ENCODE measurements at places on chromosomes 4 and X.

- no peak for DNase-seq
Measured at GRCh38 chr4:187357045-187357643, 633.5 kb upstream of the FAT1 start.

DNA sequence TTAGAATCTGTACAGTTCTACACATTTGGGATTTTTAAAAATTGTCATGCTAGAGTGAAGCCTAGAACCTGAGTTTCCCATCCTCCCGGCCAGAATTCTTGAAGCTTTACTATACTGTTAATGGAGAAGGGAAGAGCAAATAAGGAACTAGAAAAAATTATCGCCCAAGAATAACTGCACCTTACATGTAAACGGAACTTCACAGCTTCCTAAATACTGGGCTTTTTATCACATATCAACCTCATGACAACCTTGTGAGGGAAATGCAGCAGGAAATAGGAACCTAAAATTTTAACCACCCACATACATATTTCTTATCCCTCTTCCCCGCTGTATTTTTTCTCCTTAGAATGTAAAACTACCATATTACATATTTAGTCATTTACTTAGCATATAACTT is 19.3 kb downstream of the ARHGEF9 start:
- no peak for DNase-seq

DNA sequence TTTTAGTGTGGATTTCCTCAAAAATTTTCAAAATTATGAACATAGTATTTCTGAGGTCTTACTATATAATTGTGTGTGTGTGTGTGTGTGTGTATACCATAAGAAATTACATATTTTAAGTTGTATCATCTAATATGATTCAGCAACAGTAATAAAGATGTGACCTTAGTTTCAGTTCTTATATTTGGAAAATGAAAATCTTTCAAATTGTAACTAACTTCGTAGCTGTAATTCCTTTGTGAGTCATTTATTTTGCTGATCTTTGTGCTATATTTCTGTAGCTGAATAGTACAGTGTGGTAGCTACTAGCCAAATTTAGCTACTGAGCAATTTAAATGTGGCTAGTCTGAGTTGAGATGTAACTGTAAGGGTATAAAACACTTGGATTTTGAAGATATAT is 116.4 kb downstream of the RAP1GDS1 start:
- no peak for DNase-seq

- no peak for DNase-seq
Measured at GRCh38 chr4:177667687-177668086, 225.4 kb upstream of the AGA start.

DNA sequence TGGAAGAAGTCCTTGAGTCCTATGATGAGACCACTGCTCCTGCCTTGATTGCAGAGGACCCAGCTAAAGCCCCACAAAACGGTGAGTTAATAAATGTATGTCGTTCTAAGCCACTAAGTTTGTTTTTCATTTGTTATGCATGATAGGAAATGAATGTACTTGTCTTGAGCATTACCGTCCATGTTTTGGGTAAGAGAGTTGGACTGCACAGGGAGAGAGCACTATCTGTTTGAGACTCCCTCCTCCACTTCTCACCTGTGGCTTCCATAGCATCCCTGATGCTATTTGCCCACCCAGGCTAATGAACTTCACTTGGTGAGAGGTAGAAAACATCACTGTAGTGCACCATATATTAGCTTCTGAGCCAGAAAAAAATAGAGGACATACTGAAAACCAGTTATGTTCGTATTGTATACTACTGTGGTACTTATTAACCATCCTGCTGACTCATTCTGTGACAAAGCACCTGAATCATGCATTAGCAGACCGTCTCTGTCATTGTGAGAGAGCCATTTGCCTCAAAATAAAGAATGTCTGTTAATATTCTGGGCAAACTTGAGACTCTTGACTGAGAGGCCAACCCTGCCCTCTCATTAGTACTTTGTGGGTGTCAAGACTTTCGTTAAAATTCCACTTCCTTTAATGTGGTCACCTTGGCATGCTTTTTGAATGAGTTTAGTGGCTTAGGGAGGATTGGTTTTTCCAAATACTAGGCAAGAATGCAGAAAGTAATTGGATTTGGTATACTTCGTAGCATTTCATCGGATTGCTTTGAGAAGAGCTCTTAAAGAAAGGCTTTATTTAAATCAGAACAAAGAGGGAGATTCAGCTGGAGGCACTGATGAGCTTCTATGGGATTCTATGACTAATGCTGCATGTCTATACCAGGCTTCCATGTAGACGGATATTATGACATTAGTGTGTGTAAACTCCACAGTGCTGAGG is 99.3 kb upstream of the GRPR start:
- no peak for DNase-seq

DNA sequence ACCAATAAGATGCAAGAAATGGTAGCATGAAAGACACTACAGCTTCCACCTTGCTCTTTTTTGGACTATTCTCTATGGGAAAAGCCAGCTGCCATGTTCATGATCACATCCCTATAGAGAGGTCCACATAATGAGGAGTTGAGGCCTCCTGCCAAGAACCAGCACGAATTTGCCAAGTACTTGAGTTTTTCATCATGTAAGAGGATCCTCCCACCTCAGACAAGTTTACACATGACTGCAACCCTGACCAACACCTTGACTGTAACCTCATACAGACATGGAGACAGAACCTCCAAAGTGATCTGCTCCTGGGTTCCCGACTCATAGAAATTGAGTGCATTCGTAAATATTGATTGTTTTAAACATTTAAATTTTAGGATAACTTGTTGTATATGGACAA is 135.2 kb upstream of the TSPAN5 start:
- no peak for DNase-seq

DNA sequence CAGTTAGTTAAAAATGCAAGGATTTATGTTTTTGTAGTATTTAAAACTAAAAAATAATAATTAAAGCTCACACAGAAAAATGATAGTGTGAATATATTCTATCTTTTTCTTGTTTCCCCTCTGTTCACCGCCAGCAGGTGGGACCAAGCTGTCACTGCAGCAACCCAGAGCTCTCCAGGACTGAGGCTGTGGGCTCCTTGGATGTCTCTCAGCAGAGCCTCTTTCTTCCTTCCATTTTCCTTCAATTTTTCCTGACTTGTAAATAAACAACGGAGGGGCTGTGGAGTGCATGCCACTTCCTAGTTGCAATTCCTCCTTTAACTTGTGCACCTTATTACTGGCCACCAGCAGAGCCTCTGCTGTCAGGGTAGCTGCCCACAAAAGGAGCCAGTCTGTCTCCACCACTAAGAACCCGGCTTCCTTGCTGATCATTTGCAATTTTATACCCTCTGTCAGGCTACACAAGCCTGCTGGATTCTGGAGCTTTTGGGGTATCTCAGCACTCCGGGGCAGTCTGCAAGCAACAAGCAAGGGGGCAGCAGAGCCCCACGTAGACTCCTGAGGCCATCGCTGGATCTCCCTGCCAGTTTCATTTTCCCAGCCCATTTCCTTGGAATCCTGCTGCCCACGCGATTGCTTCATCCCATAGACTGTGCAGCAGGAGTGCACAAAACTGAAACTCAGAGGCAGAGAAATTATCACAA is 1467.4 kb downstream of the C4orf33 start:
- peak; percentile 5 for DNase-seq

GRCh38 chrX:115233497-115234455 is at the start of gene LRCH2:
Gene LRCH2, minus strand, starts transcription at chrX:115234096. Its CDS starts 55 bp downstream, at chrX:115234041.
- peak; percentile 25 for DNase-seq

- no peak for DNase-seq
Measured at GRCh38 chrX:39311646-39312045, 510.4 kb downstream of the MID1IP1 start.

- no peak for DNase-seq
Measured at GRCh38 chr4:96102541-96103026, 262.7 kb downstream of the PDHA2 start.

GRCh38 chrX:110734894-110735541 is 60.6 kb downstream of the CHRDL1 start:
- DNase-seq = no peak

DNA sequence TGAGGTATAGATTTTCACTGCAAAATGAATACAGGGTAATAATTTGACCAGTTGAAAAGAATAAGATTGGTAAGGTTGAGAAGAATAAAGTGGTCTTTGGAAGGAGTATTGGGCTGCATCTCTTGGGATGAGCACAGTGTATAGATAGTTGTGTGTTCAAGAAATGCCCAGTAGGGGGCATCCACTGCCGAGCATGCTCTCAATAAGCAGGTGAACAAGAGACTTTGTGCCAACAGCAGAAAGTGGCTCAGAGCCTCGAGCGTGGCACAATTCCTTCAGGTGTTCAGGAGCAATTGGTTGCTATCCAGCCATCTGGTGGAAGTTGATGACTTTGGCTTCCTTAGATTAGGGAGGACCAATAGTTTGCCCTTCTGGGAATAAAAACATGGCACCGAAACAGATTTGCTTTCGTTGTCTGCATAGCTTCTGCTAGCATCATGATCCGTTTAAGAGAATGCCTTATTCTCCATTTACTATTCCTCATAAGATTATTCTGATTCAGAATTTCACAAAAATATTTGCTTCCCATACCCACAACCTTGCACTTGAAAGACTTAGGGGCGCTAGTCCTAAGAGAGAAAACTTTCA is 258.1 kb upstream of the NEIL3 start:
- DNase-seq = no peak

- no peak for DNase-seq
Measured at GRCh38 chrX:10677490-10677889, 57.1 kb upstream of the MID1 start.

DNA sequence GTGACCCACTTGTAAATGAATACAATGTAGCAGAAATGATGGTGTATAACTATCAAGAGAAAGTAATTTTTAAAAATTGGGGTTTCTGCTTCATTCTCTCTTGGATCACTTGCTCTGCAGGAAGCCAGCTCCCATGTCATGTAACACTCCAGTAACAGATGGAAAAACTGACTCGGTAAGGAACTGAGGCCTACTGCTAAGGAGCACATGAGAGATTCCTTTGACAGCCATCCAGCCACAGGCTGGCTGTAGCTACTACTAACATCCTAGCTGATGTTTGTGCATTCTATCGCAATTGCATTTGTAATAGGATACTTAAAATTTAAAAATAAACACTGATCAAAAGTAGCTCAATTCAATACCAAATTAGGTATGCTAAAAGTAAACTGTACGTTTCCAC is 102.3 kb upstream of the MAB21L2 start:
- no peak for DNase-seq

DNA sequence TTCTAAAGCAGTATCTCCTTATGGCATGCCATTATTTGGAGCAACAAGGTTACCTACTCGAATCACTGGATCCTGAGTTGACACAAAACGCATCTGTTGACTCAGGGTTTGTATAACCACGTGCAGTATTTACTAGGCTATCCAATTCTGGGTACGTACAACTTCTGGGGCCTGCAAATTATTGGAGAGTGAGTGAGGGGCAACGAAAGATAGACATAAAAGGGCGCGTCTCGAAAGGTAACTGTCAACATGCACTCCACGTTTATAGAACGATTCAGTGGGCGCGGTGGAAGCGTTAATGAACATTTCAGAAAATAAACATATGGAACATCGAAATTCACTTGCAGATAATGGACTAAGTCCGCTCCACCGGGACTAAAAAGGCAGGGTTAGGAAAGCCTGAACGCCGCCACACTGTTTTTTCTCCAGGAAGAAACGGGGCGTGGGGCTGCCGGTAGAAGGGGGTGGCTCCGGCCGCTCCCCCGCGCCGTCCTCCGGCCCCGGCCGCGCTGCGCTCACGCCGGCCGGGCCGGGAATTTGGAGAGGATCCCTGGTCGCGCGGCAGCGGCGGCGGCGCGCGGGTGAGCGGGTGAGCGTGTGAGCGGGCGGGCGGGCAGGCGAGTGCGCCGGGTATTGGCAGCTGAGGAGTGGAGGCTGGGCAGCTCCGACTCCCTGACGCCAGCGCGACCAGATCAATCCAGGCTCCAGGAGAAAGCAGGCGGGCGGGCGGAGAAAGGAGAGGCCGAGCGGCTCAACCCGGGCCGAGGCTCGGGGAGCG is at the start of gene SMAD1:
SMAD1 (plus strand) TSS at position 690 of the 778 bp plus-strand sequence. CDS start 32,761 bp downstream, outside the sequence.
- peak; percentile 75 for DNase-seq

- DNase-seq = no peak
Measured at GRCh38 chr4:47837908-47838294, at the start of gene CORIN. Gene CORIN, minus strand, starts transcription at chr4:47838067. Its CDS starts 118 bp downstream, at chr4:47837949.

DNA sequence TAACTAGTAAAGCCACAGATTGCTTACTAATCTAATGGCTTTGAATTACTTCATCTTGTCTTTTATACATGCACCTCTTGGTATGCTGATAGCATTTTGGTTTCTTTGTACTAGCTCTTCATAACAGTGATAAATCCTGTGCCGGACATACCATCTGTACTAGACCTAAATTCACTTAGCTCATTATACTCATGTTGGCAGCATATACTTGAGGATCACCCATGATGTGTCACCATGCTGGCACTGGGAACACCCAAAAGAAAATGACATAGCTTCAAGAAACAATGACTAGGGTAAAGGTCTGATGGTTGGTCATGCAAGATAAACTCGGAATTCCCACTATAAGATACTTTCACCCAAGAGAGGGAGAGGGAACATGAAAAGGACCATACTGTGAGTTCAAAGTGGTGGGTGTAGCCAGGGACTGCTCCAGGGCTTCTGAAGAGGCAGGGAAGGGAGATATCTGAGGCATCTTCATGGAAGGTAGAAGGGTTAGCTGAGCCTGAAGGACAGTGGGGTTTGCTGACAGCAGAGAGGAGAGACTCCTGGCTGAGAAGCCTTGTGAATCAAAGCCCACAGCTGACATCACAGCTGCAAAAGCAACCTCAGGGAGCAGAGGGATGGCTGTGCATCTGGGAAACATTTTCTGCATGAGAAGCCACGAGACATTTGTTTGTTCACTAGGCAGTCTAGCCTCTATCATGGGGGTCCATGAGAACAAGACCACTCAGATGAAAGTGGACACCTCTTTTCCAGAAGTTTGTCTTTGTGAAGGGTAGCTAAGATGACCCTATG is 314.2 kb downstream of the RAB28 start:
- no peak for DNase-seq

- DNase-seq = no peak
Measured at GRCh38 chr4:686413-687040, 2.4 kb downstream of the SLC49A3 start.

- DNase-seq = no peak
Measured at GRCh38 chrX:11564546-11564945, 101.2 kb downstream of the ARHGAP6 start.

DNA sequence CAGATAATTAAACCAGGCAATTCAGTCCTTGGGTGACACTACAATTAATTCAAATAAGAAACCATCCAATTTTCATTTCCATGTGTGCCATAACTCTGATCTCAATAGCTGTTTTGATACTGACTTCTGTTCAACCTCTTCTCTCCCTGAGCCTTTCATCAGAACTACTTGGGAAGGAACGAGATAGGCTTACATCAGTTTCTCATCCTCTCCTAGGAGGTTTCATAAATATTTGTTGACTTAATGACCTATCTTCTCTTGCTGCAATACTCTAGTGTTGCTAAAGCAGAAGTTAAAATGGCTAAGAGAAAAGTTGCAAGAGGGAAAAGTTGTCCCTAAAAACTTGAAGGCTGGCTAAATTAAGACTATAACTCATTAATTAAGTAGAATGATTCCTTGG is 41.8 kb downstream of the PRKG2 start:
- DNase-seq = no peak

DNA sequence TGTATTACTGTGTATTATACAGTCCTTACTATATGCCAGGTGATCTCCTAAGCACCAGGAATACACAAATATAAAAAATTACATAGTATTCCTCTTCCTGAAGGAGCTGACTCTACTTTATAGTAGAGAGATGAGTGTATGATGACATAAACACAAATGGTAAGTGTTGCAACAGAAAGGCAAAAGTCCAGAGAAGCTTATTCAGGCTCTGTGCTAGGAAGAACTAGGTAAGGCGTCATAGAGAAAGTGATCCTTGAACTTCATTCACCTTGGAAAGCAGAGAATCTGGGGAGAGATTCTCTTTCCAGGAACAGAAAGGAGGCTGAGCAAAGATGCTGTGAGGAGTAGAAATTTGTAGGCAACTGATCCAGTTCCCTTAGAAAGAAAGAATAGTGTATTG is 115.0 kb upstream of the KCNIP4 start:
- no peak for DNase-seq

All from amygdala (tissue), 56 donors.